ENCODE measurements at places on chromosomes 12 and 14.
A peak's percentile ranks its signal among the peaks of the same experiment; 100 is the strongest.

- no peak for DNase-seq
Measured at GRCh38 chr12:46265102-46265501, 3.7 kb downstream of the SLC38A1 start.

DNA sequence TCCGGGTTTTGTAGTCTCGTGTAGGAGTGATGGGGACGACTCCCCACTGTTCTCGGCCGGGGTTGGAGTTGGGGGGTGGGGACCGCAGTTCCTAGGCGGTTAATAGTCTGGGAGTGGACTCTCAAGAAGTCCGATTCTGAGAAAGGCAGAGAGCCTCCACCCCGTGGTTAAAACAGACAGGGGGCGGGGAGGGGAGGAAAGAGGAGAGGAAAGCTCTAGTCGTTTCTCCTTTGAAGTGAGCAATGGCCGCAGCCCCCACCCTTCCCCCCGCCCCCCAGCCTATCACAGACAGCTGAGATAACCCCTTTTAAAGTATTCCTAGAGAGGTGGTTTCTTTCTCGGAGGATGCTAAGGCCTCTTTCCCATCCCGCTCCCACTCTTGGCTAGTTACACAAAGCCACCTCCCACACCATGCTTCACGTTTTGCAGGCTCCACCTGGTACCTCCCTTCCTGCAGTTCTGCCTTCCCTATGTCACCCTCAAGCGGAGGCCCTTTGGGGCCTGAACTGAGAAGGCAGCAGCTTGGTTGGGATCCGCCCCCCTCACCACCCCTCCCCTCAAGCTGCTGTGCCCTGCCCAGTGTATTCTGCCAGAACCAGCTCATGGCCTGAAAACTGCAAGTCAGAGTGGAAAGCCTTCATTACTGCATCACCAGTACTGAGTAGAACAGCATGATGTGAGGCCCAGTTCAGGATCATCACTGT lies 853 bp downstream of the USP5 start:
- no peak for DNase-seq

DNA sequence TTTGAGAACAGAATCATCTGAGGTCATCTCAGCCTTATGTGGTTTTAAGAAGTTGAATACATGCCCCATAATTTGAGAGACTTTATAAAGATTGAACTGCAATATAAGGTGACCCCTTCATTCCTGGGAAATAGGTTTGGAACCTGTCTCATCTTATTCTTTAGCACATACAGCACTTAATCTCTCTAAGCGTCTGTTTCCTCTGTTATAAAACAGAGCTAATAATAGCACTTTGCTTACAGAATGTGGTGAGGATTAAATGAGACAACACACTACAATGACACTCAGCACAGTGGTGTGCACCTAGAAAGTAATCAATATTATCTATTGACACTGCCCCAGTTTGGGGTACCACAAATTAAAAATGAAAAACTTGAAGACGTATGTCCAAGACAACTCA lies 102.1 kb downstream of the DUSP6 start:
- DNase-seq: no peak

GRCh38 chr14:69937367-69938081 lies 58.3 kb downstream of the SMOC1 start:
- no peak for DNase-seq

DNA sequence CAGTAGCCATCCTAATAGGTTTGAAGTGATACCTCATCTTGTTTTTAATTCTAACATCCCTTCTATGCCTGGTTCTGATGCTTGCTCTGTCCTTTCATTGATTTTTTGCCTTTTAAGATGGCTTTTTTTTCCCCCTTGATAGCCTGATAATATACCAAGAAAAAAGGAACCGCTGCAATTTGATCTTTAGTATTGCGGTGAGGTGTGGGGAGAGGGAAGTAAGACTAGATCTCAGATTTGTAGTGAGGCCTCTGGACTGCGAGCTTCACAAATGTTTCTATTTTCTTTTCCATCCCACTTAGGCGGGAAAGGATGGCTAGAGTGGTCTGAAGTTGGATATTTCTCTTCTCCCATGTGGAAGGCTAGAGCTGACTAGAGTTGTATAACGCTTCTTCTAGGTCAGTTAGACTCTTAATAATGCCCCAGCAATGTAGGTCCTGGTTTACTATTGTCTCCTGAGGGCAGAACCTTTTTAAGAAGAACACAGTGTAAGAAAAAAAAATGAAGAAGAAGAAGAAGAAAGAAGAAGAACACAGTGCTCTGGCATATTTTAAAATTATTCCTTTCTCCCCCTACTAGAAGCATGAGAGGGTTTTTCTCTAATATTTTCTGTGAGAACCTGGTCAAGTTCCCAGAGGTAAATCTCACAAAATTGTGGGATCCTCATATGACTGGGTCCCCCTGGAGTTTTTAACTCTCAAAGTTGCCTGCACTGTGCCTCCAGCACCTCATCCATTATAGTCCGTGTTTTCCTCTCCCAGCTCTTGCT lies 11.9 kb upstream of the KLRB1 start:
- no peak for DNase-seq

DNA sequence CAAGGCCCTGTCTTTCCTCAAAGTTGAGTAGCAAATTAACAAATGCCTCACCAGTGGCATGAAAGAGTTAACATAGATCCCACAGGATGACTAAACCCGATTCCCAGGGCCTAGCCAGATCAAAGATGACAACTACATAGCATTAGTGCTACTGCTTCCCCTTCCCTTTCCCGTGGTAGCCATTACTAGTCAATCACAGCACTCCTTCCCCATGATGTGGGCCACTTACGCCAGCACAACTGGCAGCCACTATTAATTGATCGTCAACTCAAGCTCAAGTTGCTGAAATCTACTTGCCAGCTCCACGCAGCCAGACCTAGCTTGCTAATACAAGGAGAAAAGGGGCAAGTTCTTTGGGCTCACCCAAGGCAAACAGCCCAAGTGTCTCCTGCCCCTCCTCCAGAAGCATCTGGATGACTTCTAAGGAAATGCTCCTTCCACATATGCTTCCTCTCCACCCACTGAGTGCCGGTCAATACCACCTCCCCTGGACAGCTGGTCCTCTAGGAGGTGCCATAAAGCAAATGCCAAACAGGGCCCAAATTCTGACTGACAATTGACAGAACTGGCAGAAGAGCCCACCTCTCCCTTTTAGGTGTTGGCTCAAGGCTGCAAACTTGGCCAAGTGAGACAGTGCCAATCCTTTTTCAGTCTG lies 72.6 kb downstream of the NUAK1 start:
- DNase-seq: no peak

DNA sequence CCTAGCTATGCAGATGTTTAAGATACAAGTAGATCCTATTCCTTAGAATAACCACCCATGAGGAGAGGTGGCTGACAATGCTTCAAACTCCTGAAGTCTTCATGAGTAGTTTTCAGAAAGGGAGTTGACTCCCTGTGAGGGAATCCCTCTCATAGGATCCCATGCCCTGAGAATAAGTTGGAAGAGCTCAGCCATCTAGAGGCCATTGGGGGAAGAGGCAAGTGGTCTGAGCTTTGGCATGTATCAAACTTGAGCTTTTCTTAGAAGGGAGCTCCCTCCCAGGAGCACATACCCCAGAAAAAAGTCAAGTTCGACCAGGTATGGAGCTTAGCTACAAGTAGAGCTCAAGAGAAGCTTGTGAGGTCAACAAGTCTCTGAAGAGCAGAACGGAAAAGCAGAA lies 165.7 kb upstream of the RBM19 start:
- DNase-seq: no peak

DNA sequence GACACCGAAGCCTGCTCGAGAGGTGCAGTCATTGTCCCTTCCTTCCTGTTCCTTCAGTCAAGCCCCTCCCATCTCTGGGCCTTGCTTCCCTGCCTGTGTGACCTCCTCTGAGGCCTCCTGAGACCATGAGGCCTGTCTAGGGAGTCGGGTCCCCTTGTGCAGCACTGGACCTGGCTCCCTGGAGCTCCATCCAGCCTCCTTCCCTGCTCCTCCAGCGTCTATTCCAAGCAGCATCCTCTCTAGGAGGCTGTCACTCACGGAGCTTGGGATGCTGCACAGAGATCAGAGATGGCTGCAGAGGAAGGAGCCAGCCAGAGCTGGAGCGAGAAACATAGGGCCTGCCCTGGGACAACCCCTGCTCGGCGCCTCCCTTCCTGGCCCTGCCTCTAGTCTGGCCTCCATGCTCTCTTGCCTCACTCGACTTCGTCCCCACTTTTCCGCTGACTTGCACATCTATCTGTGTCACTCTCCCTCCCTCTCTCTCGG lies 142.7 kb downstream of the BCL11B start:
- no peak for DNase-seq

GRCh38 chr12:89706986-89707702 lies 1.5 kb downstream of the ATP2B1 start:
- DNase-seq: no peak

DNA sequence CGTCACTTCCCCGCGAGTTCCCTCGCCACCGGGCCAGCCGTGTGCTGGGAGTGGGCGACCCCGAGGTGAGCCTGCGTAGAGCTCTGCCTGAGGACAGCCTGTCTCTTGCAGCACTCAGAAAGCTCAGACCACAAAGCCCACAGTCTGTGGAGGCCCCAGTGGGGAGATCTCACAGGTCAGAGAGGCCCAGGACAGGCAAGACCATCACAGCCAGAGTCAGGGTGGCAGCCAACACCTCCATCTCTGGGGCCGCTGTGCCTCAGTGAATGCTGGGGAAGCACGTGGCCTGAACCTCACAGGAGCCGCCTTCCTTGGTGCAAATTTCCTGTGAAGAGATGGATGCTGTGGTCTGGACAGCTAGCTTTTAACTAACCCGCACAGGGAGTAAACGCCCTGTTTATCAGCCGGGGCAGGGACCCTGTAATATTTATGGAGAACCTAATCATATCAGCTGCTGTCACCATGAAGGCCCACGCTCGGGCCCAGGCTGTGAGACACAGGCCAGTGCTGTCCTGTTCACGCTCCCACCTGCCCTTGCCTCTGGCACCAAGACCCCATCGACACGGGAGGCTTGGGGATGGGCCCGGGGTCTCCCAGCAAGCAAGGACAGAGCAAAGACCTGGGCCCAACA lies 56.9 kb downstream of the CDC42BPB start:
- DNase-seq: no peak

GRCh38 chr12:108805136-108805535 lies 52.2 kb downstream of the SSH1 start:
- peak; percentile 26 for DNase-seq

DNA sequence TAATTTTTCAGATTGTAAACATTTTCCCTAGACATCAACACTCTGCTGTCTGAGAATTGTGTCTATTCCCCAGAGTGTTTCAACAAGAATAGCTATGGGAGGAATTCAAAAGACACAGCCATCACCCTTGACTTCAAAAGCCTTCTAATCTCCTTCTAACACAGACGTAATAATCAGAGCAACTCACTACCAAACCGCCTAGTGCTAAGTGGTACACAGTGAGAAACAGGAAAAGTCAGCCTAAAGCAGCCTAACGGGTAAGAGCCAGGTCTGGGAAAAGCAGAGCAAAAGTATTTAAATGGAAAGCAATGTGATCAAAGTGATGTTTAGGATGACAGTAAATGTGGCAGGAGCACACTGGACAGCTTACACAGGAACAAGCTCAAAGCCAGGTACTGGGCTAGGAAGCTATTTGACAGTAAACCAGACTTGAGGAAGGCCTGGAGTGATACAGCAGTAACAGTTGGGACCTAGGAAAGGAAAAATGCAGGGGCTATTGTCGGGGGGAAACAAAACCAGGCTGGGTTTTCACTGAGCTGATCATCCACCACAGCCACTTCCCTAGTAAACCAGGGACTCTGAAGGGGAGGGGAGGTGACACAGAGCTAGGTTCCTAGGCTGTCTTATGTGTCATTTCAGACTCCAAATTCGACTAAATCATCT lies 29.4 kb downstream of the CORO1C start:
- DNase-seq: no peak

DNA sequence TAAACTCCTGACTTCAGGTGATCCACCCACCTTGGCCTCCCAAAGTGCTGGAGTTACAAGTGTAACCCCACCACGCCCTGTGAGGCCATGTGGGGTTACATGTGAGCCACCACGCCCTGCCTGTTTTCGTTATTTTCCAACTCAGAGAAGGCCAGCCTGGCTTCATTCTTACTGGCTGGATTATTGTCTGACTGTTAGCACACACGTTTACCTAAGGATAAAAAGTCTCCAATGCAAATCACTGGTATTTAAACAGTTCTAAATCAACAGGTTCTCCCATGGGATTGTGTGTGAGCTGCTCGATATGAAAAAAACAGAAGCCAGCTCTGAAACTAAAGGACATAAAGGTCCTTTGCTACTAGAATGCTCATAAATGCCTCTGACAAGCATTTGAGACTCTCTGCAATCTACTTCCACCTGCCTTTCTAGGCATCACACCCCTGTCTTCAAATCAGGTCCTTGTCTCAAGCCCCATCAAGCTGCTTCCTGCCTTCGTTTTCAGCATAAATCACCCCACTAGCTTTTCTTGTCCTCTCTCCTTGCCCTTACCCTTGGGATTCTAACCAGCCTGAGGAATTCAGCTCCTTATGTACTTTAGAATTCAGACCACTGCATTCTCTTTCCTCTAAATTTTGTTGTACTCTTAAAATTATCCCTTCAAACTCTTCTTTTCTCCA lies 265.0 kb downstream of the DUSP6 start:
- no peak for DNase-seq

GRCh38 chr14:59275668-59276067 lies 87.2 kb downstream of the DAAM1 start:
- DNase-seq: peak; percentile 37

DNA sequence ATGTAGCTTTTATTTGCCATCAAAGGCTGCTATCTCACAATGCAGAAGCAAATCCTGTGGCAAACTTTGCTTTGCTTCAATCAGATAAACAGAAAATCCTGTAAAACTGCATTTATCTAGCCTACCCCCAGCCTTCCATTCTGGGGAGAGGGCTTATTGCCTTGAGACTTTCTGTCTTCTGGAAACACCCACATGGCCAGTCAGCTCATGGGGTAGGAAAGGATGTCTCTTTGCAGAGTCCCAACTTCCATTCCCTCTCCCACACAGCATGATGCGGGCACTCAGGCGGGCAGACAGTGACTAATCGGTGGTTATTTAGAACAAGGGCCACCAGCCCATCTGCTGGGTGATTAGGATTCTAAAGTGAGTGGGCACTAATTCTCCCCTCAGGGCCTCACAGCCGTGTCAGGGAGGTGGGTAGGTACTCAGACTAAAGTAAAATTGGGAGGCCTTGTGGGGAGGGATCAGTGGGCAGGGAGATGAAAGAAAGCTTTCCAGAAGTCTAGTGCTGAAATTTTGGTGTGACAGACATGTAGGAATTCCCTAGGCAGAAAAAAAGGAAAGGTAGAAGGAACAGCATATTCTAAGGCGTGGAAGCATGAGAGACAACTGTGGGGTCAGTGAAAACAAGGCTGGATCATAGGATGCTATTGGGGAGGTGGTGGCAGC lies 720.5 kb downstream of the VRK1 start:
- DNase-seq: no peak

DNA sequence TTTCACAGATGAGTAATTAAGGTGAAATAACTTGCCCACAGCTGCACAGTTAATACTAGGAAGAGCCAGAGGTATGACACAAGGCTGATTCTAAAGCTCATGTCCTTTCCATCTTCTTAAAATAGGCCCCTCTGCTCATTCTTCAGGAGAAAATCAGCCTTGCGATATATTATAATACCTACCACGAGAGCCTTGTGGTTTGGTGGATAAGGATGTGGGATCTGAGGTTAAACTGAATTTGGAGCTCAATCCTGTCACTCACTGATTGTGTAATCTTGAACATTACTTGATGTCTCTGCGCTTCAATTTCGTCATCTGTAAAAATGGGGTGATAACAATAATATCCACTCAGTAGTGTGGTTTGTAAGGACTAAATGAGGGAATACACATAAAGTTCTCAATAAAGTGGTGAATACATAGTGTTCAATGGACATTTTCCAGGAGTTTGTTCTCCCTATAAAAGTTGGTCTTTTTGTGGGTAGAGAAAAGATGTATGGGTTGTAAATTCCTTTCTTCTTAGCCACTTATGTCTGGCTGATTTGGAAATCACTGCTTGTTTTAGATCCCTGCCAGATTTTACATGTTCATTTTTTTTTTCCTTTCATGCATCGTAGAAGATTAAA lies 25.1 kb upstream of the ATP2B1 start:
- DNase-seq: peak; percentile 42

Data from amniotic stem cell (primary cell).